ENCODE measurements at places on chromosomes 6 and 20.

DNA sequence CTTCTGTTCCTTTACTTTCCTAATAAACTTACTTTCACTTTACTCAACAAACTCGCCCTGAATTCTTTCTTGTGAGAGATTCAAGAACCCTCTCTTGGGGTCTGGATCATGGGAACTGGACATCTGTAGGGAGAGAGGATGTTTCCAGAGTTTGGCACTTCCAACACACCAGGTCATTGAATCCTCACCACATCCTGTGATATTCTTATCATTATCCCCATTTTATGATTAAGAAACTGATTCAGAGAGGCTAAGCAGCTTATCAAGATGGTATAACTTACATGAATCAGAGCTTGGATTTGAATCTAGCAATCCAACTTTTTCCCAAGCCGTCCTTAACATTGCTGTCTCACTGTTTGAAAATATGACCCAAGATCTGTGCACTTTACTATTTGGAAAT, 15.5 kb downstream of the PPIL6 start:
- no peak for DNase-seq

DNA sequence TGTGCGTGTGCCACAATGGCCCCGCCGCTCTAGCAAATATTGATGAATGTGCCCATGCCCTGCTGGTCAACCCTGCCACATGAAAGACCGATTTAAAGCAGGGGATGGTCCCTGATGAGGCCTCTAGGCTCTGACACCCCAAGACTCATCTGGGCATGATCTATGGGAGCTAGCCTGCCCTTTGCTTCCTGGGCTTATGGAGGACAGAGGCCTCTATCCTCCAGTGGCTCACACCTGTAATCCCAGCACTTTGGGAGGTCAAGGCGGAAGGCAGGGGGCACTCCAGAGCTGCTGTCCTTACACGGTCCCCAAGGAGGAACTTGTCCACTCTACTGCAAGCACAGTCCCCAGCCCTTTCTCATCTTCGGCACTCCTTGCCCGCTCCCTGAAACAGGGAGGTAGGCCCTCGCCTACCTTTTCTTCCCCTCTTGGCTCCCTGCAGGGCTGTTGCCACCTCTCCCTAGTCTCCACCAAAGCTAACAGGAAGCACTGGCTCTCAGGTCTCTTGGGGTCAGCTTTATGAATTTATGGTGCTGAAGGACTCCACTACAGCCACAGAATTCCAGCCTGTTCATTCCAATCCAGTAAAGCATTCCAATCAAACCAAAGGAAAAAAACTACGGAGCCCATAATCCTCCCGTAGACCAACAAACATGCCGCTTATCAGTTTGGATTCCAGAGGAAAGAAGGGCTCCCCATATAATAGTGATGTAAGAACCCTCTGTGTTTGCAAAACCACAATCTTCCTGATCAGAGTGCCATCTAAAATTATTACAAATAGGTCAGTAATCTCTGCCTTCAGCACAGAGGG, 48.7 kb upstream of the FOXQ1 start:
- no peak for DNase-seq

GRCh38 chr20:24629668-24630067, 160.2 kb downstream of the SYNDIG1 start:
- no peak for DNase-seq

GRCh38 chr20:35842361-35842760, 70.5 kb downstream of the PHF20 start:
- no peak for DNase-seq

DNA sequence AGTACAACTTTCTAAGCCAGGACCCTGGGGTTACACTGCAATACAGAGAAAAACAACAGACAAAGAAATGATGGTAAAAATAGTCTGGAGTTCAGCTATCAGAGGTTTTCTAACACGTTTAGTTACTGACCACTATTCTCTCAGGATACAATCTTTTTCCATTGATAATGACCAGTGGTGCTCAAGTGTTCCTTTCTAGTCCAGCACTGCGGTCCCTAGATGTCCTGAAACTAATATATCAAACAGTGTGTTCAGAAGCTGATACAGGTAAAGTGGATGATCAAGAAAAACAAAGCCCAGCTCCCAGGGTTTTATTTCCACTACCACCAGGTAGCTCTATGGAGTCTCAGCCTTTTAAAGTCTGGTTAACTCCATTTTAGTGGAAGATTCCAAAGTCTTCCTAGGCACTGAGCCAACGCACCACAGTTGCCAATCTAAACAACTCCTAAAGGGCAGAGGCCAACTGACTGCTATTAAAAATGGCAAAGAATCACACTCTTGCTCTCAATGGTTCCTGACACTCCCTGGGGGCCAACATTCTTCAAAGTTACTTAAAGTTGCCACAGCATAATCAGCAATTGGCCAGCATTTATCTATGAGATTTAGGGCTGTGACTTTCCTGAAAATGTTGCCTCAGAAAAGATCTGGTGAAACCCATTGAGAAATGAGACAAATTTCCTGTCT, 38.2 kb downstream of the DZANK1 start:
- no peak for DNase-seq

Measured in anterior cingulate cortex (tissue), 58 donors.